ENCODE measurements at places on chromosomes 6 and 20.
A peak's percentile ranks its signal among the peaks of the same experiment; 100 is the strongest.

DNA sequence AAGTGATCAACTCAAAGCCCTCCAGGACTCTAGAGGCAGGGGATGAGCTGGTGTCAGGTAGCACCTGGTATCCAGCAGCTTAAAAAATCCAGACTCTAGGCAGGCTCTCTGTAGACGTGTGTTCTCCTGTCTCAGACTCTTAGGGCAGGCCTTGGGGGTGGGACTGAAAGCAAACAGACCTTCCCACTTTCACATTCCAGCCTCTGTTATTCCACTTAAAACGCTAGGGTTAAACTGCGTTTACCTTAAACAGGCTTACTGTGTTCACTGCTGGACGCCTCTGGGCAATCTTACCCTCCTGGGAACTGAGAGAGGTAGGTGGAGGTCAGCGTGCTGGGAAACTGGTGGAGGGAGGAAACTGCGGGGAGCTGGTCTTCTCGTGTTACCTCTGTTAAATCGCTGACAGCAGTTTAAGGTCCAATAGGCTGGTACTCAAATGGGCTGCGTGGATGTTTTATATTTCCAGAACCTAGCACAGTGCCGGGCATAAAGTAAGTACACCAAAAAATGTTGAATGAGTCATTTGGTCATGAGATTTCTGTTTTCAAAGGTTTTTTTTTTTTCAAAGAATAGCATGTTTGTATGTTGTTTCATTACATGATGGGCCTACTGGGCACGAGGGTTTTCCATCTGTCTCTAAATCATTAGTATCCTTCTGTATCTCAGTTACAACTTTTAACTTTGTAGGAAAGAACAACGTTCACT lies at the start of gene GCNT2:
TSS of gene GCNT2 (plus strand) at position 248 of the 705 bp plus-strand sequence. CDS start 7,561 bp downstream, outside the sequence.
- DNase-seq = no peak

- no peak for DNase-seq
Measured at GRCh38 chr6:98578016-98578415, 256.4 kb upstream of the POU3F2 start.

DNA sequence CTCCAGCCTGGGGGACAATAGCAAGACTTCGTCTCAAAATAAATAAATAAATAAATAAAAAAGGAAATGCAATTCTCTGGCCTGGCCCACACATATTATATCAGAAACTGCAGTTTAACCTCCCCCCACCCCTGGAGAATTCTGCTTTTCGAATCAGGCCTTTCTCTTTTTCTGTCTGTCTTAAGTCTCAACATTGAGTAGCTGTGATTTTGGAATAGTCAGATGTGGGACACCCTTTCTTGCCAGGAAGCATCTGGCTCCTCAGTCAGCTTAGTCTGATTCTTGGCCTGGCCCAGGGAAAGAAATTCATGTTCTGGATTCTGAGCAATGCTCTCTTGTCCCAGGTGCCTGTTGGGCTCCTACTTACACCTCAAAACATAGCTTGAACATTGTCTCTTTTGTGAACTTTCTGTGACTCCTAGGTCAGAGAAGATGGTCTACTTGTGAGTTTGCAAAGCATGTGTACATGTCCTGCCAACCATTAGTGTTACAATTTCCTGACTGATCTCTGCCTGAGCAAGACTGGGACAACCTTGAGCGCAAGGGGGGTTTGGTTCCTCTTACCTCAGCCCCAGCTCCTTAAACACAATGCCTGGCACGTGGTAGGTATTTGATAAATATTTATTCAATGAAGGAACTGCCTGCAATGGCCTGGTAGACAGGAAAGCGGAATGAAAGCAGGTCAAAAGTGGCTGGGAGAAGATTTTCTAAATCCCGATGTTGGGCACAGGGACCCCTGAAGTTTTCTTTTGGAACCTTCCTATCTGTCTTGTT lies 23.8 kb upstream of the POU5F1 start:
- no peak for DNase-seq

DNA sequence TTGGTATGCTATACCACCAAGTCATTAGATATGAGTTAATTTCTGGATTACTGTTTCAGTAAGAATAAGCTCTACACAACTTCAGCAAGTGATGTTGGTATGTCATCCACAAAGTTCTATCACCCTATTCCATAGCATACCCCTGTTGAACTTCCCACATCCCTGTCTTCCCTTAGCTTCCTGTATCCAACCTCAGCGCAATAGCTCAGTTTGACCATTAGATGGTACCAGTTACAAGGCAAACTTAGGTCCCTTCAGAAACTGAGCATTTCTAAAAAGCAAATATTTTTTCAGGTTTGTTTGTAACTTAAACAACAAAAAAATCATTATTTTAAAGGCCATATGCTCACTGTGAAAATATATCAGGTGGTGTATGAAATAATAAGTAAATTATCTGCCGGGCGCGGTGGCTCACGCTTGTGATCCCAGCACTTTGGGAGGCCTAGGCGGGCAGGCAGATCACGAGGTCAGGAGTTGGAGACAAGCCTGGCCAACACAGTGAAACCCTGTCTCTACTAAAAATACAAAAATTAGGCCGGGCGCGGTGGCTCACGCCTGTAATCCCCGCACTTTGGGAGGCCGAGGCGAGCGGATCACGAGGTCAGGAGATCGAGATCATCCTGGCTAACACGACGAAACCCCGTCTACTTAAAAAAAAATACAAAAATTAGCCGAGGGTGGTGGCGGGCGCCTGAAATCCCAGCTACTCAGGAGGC lies 8.8 kb upstream of the MOG start:
- no peak for DNase-seq

DNA sequence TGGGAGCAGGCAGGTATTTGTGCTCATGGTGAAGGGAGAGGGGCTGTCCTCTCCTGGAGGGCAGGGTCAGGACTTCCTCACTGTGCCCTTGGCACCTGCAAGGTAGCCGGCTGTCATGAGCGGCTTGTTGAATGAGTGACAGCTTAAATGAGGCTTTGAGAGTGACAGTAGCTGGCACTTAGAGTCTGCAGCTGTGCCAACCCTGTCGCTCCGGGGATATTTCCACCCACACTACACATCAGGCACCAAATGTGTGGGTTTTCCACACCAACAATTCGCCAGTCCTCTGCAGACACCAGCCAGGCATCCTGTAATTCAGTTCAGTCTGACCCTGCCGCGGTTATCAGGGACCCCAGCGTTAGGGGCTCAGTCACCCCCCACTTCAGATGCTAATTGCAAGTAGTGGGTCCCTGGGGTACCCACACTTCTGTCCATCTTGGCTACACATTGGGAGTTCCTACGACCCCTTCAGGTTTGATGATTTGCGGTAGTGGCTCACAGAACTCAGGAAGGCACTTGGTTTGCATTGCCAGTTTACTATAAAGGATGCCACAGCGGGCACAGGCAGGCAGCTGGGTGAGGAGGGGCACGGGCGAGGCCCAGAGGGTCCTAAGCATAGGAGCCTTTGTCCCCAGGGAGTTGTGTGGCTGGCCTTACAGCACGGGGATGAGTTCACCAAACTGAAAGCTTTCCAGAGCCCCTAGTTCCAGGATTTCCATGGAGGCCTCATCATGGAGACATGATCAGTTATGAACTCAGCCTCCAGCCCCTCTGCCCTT lies 9.1 kb downstream of the MTG2 start:
- DNase-seq = no peak

DNA sequence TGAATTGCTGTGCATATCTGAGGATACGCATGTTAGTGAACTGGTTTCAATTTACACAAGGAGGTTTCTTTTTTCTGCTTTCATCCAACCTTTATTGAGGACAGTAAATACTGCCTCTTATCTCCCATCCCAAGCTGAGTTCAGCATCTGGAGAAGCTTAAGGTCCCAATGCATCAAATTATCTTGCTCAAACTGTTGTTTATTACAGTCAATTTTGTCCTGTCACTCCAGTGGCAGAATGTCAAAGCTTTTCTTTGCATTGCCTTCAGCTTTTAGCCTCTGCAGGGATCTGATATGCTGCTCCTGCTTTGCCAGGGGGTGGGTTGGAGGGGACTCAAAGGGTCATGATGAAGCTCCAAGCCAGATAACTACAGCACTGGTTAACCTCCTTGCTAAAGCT lies 435.4 kb upstream of the SOX4 start:
- no peak for DNase-seq

- no peak for DNase-seq
Measured at GRCh38 chr6:37620519-37620918, 77.2 kb downstream of the MDGA1 start.

GRCh38 chr6:45710304-45710821 lies 305.3 kb downstream of the CLIC5 start:
- peak; percentile 88 for DNase-seq

GRCh38 chr6:12238219-12238618 lies 51.9 kb upstream of the EDN1 start:
- no peak for DNase-seq

- no peak for DNase-seq
Measured at GRCh38 chr20:49262444-49262843, 15.4 kb downstream of the ZNFX1 start.

DNA sequence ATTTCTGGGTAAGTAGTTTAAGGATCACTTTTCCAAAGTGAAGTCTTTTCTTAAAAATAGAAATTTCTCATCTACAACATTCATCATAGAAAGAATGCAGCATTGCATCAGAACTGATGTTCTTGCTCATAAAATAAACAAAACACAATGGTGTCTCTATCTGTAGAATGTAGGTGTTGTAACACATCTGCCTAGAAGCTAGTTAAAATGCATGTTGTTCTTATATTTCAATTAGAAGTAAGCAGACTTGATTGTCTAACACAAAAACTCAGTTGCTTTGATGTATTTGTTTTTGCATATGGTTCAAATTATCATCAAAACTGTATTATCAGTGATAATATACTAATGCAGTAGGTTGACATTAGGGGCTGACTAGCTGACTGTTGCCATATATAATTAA lies 654.7 kb upstream of the FLRT3 start:
- no peak for DNase-seq

DNA sequence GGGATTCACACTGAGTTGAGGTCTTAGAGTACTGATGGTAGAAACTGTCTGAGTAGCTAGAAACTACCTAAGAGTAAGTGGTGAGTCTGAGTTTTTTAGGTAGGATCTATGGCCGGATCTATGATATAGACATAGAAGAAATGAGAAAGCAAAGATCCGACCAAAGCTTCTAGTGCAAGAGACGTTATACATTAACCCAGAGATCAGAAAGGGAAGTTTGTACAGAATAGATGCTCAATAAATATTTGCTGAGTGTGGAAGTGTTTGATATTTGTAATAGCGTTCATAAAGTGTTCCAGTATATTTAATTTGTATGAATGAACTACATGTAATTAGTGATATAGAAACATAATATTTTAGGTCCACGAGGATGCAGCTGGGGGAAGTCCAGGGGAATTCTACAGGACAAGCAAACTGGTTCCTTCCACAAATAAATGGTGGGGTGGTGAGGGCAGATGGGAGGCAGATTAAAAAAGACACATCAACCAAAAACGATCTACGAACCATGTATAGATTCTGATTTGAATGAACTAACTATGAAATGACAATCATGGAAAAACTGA lies 31.9 kb upstream of the JARID2 start:
- no peak for DNase-seq

DNA sequence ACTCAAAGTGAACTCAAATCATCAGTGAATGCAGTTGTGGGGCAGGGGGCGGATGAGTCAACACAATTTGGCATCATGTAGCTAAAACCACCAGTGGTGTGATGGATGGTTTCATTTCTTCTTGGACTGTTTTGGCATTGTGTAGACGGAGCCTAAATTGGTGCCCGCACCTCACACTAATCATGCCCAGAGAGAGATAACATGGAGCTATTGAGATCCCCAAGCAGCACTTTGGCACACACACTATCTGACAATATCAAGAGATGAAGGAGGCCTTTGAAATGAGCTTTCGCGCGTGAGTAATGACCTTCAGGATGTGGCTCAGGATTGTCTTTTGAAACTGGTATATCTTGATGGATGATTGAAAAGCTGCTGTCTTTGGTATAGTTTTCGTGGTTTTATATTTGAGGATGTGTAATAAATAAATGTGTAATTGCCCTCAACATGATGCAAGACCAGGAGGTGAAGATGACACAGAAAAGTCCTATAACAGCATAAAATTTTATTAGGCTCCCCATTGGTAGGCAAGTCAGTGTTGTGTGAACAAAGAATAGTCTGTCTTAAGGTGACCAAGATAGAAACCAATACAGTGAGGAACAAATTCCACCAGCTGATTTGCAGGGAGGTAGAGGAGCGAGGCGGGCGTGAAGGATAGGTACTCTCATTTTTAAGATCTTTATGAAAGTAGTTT lies 174.2 kb downstream of the TSHZ2 start:
- DNase-seq = peak; percentile 49

DNA sequence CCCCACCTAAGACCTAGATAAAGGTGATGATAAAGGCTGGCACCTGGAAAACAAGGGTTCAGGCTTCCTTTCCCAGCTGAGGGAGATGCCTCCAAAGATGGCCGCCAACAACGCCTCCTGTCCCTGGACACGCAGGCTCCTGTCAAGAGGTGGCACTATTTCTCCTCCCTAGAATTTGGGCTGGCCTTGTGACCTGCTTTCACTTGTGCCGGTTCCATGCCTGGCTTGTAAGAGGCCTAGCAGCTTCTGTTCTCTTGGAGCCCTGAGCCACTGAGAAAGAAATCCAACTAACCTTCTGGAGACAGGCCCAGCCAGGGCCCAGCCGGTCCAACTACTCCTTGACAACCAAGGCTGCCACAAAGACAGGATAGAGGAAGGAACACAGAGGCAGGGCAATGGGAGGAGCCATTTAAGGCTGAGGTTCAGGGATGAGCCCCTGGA lies 60.2 kb upstream of the RALY start:
- peak; percentile 57 for DNase-seq

GRCh38 chr6:13338038-13338437 lies 9.7 kb upstream of the TBC1D7 start:
- DNase-seq = no peak

DNA sequence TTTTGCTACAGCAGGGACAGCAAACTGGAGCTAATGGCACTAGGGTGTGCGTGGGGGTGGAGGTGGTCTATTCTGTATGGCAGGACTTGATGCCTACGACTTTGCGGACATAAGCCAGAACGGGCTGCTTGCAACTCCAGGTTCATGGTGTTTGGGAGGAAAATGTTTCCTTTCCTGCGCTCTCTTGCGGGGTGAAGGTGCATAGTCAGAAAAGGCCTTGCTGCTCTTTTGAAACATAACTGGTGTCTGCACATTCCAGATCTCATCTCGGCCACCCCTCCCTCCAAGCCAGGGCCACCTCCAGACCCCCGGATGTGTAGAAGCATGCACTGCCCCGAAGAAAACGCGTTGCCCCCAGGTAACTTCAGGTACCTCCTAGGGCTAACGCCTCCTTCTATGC lies 8.1 kb downstream of the FOXA2 start:
- DNase-seq = no peak

DNA sequence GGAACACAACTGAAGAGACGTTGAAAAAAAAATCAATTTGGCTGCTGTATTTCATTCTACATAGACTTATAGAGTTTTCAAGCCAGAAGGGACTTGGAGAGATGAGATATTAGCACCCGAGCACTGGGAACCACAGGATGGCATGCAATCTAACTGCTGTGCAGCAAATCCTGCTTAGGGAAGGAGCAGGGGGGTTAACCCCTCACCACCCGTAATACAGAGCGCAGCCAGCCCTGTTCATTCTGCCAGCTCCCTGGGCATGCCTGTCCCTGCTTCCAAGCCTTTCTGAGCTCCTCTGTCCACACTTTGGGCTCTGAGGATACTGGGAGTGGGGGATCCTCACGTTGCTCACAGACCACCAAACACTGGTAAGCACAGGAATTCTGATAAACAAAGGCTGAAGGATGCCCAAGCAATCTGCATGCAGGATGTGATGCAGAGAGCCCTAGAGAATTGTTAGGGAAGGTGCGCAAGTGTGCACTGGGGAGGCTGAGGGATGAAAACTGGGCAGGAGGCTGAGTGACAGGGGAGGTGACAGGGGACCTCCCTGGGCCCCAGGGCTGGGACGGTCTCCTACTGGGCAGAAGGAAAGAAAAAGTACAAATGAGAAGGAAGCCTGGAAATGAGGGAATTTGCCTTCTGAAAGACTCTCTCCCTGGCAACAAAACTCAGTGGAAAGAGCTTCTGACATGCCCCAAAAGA lies 34.0 kb downstream of the CPNE5 start:
- DNase-seq = no peak
